ENCODE measurements at places on chromosomes 11 and 22.

GRCh38 chr11:8415195-8415594 is 151.5 kb upstream of the LMO1 start:
- DNase-seq: no peak

DNA sequence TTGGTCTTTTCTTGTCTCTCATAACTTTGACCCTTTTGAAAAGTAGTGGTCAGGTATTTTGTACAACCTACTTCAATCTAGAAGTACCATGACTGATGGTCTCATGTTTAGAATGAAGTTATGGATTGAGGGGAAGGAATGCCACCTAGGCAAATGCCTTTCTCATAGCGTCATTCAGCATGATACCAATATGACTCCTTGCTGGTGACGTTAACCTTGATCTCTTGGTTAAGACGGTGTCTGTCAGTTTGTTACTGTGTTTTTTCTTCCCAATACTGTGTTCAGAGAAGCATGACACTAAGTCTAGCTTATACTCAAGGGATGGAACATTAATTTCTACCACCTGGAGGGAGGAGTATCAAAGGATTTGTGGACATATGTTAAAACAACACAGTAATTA is 130.9 kb downstream of the KIF18A start:
- DNase-seq: no peak

- no peak for DNase-seq
Observed at GRCh38 chr11:92480499-92480898, 255.9 kb downstream of the FAT3 start.

DNA sequence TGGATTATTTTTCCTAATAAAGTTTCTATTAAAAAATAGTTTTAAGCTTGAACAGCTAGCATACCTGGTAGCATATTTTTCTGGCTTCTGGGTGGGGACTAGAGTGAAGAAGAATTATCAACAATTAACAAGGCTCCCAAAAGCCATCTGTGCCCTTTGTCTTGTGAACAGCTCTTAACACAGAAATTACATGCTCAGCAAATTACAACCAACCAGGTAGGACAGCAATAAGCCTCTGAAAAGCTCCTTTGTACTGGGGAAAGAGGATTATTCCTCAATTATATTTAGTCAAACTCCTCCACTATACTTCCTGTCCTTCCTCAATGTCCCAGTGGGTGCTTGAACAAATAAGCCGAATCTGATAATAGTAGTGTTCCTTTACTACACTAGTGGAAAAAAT is 162.8 kb downstream of the RAB38 start:
- DNase-seq: no peak

- no peak for DNase-seq
Observed at GRCh38 chr22:33124471-33124870, 66.3 kb upstream of the SYN3 start.

GRCh38 chr22:43186272-43187170 is at the start of gene TTLL12:
Gene TTLL12, minus strand, starts transcription at chr22:43187134. Its CDS starts 65 bp downstream, at chr22:43187069.
- DNase-seq: peak; percentile 36

DNA sequence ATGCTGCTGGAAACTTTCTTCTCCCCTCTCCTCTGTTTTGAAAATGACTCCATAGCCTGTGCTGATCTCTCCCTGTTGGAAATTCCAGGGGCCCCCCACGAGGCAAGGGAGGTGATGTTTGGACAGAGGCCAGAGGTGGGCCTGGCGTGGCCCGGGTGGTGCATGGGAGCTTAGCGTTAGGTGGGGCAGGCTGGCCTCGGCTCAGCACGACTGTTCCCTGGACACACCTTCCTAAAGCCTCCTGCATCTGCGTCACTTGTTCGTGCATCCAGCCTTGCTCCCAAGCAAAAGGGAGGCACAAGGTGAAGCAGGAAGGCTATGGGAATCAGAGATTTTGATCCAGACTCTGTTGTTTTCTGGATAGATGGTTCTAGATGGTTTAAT is 135.2 kb downstream of the CEP164 start:
- DNase-seq: no peak

DNA sequence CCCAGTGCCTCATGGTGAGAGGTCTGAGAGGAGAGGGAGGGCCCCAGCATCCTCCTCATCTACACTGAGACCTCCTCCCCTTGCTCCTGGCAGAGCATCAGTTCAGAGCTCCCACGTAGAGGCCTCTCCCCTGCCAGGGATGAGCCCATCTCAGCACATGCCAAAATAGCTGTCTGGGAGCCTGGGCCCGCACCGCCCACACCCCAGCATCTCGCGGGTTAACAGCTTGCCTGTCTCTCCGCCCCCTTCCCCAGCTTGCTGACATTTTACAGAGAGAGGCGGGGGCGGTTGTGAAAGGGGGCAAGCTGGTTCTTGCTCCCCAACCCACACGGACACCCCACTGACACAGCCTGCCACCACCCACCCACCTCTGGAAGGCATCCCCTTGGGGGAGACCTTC is 6.4 kb downstream of the DGKZ start:
- DNase-seq: no peak

GRCh38 chr22:49825436-49825835 is 2.2 kb downstream of the BRD1 start:
- DNase-seq: no peak

GRCh38 chr11:86138958-86139357 is 70.1 kb upstream of the PICALM start:
- DNase-seq: no peak

GRCh38 chr11:120079750-120080610 is 57.9 kb downstream of the TRIM29 start:
- DNase-seq: no peak

DNA sequence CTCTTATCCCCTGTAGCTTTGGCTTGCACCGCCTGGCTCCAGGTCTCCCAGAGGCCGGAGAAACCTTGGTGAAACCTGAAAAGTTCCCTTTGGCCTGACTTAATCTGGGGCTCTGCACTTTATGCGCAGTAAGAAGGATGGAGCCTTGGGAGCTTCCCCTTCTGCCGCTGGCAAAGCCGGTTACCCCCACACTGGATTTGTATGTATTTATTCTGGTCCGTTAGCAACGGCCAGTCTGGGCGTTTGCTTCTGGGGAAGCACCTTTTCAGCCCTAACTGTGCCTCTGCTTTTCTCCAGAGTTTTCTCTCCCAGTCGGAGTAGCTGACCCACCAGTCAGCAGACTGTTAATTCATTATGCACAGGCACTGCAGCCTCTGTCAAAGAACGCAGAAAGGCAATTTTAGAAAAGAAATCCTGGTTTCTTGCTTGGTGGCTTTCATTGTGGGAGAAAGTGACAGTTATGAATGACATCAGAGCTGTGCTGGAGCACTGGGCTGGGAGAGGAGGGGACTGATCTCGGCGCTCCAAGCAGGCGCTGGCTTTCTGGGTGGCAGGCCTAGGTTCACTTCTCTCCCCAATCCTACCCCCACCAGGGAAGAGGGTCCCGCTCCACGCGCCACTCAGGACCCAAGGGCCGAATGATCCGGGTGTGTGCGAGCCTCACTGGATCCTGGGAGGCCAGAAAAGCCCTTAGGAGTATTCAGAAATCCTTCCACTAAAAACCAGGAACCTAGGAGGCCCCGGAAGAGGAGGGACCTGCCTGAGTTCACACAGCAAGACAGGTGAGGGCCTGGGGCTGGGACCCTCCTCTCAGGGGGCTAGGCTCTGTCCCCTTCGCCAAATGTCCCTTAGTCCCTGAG is 70.2 kb downstream of the RTL6 start:
- no peak for DNase-seq

DNA sequence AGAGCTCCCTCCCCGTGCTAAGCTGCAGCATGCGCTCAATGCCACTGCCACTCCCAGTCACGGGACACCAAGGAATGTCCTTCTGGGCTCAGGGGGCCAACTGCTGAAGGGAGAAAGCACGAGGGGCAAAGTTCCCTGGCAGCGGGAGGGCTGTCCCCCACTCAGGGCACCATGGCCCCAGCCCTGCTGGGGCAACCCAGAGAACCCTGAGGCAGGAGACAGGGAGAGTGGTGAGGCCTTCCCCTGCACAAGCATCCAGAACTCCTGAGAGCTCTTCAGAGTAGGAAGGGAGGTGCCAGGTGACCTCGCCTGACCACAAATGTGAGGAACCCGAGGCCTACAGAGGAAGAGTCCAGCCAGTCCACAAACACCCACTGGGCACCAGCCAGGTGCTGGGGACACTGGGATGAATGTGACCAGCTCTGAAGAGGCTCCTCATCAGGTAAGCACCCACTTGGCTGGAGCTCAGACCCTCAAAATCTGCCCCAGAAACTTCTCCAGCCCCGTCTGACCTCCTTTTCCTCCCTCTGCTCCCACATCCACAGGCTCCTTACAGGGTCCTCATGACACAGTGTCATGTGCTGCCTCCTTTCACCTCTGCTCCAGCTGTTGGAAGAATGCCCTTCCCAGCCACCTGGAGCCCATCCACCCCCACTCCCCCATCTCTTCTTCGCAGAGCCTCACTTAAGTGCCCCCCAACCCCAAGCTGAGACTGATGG is 15.6 kb downstream of the GDPD5 start:
- no peak for DNase-seq

DNA sequence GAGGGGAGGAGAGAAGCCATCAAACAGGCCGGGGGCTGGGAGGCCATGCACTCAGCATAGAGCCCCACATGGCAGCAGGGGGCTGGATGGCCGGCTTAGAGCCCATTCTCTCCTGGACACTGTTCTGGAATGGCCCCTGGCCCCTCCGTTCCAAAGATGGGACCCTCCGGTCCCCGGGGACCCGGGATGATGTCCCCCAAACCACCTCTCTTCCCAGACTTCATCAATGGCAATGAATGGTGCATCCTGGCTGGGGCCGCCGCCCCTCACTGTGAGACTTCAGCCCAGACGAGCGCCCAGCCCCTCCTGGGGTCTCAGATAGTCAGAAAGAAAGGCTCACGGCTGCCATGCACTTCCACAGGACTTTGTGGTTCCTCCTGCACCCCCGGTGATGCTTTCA is 13.8 kb upstream of the RTN4R start:
- no peak for DNase-seq

DNA sequence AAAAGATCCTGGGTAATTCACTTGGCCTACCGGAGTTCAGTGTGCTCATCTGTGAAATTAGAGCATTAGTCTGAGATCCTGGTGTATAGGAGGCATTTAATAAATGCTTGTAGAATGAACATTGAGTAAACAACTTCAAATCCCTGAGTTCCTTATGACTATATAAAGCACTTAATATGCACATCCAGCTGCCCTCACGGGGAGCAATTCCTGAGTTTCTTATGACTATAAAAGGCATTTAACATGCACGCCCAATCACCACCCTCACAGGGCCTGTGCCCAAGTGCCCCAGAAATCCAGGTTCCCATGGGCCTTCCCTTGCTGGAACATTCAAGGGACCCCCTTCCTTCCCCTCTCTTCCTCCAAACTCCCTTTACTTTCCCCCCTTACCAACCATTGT is 13.6 kb downstream of the DRD2 start:
- no peak for DNase-seq

GRCh38 chr22:46769706-46770105 is 7.3 kb downstream of the TBC1D22A start:
- DNase-seq: no peak

- peak; percentile 62 for DNase-seq
Observed at GRCh38 chr11:36034551-36035331, 90.9 kb downstream of the LDLRAD3 start.

DNA sequence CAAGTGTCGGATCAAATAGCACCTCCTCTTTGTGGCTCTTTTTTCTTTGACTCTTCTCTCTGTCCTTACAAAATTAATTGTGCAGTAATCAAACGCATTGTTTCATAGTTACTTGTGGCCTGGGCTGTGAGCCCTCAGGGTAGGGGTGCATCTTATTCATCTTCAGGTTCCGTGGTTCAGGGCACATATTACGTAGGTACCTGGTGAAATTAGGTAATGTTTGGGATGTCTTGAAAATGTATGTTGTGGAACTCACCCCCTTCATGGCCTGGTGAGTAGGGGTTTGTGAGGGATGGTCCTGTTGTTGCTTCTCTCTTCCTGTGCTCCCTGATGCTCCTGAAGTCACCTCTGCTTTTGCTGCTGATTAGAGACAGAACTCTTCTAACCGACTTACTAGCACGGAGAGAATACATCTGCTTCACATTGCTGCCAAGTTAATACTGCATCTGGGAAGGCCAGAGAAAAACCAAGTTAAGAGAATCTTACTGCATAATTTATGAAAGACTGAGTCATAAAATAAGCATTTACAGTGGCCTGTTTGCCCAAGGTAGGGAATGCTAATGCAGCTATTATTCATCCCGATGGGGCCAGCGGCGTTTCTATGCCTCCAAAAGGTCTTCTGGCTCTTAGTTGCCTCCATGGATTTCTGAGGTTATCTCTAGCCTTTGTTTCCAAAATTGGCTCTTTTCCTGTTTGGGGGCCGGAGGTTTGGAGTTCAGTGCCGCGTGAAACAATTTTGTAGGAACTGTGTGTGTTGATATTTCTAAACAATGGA is 66.9 kb downstream of the TBC1D22A start:
- DNase-seq: peak; percentile 72

- DNase-seq: peak; percentile 93
Observed at GRCh38 chr22:38923463-38924346, 33.7 kb upstream of the APOBEC3A start.

DNA sequence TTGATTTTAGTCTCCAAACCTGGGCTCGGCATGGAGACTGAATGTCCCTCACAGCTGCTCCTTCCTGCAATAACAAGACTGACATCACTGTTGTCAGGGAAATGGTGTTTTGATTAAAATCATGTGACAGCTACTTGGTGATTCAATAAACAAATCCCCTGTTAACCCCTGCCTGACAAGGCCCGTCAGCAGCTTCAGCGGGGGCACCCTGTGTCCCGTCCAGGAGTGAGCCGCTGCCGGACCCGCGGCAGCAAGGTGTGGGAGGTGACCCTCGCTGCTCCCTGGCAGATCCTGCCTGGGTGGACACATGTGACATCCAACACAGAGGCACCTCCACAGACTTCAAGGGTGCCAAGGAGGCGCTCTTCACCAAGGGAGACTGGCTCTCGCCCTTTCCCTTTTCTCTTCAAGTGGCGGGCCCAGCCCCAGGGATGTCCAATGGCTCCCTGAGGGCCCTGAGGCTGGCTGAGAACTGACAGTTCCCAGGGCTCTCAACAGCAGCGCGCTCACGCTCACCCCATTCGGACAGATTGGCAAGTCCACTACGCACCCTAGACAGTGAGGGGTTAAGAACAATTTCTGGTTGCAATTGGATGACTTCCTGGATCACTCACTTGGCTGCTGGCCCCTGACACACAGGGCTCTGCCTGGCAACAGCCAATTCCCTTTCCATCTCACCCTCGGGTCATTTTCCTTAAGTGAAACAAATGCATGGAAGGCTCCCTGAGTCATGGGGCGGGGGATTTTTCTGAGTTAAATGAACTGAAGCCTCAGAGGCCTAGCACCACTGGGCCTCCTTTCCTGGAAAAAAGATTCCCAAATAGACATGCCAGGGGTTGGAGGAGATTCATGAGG is 30.7 kb downstream of the PPP2R1B start:
- no peak for DNase-seq

- no peak for DNase-seq
Observed at GRCh38 chr22:43481568-43482317, 69.9 kb downstream of the MPPED1 start.

DNA sequence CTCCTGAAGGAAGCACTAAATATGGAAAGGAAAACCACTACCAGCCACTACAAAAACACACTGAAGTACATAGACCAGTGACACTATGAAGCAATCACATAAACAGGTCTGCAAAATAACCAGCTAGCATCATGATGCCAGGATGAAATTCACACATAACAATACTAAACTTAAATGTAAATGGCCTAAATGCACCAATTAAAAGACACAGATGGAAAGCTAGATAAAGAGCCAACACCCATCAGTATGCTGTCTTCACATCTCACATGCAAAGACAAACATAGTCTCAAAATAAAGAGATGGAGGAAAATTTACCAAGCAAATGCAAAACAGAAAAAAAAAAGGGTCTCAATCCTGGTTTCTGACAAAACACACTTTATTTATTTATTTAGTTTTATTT is 171.7 kb downstream of the TTC28 start:
- no peak for DNase-seq
